ENCODE measurements at places on chromosomes 3 and 15. TPM values are rescaled to one million over a fixed set of nuclear protein-coding genes. Genes with fewer than 3 reads are reported as not detected.

Gene DGKG
- 0.15 TPM for total RNA-seq

Gene RETNLB
- total RNA-seq, result not detected

Gene RPL14
- 427 TPM for total RNA-seq

Gene CYP19A1
- total RNA-seq, result 0.69 TPM

Gene CD96
- not detected for total RNA-seq

Gene MUC4
- total RNA-seq, result not detected

Gene RBP2
- not detected for total RNA-seq

Gene ATOSA
- total RNA-seq, result 13.9 TPM

Gene ARIH2
- total RNA-seq, result 89.3 TPM

Gene C3orf85
- total RNA-seq, result not detected

Gene TGM4
- total RNA-seq, result not detected

DNA sequence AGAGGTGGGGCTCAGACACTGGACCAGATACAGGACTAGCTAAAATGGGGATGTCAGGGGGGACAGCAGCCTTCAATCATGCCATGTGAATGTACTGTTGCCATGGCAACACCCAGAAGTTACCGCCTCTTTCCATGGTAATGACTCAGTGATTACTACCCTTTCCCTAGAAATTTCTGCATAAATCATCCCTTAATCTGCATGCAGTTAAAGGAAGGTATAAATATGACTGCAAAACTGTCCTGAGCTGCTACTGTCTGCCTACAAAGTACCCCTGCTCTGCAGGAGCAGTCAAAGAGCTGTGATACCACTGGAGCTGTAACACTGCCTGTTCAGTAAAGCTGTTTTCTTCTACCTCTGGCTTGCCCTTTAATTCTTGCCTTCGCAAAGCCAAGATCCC, 168.2 kb downstream of the PEAK1 start:
- peak; percentile 9 for DNase-seq

- DNase-seq, result no peak
Measured at GRCh38 chr3:164352991-164353390, 725.3 kb downstream of the SI start.

DNA sequence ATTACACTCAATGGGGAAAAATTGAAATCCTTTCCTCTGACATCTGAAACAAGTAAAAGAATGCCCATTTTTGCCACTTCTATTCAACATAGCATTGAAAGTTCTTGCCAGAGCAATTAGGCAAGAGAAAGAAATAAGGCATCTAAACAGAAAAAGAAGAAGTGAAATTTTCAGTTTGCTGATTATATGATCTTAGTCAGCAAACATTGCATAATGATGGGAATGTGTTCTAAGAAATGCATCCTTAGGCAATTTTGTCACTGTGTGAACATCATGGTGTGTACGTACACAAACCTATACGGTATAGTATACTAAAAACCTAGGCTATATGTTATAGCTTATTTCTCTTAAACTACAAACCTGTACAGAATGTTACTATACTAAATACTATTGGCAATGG, 278.0 kb downstream of the CGGBP1 start:
- no peak for DNase-seq

DNA sequence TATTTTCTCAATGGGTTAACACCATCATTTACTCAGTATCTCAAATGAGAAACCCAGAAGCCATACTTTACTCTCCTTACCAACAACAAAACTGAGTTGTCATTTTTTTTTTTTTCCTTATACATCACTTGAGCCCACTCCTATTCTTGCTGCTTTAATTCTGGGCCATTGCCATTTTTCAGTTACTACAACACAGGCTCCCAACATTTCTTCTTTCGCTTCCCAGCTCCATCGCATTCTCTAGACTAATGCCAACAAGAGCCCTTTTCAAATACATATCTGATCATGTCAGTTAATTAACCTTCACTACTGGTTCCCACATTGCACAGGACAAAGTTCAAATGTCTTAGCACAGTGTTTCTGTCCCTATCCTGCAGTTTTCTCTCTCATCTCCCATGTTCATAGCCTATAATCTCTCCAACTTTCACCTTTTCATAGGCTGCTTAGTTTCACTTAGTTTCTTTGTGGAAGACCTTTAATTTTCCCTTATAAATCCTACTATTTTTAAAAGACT, 22.5 kb upstream of the ANXA2 start:
- DNase-seq, result no peak

DNA sequence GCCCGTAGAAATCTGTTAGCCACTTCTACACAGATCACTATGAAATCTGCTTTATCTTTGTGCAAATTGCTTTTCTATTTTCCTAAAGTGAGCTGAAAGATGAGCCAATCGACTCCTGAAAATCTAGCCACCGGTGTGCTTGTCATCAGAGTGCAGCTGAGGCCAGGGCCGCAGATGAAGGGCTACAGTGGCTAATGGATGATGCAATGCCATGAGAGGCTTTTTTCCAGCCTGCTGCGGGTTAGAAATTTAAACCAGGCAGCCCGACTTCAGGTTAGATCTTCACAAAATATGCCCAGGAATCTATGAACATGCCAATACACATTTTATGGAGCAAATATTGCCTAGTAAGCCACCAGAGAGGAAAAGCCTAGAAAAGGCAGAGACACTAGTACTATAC, 948.2 kb upstream of the CFAP20DC start:
- no peak for DNase-seq

- no peak for DNase-seq
Measured at GRCh38 chr15:60649845-60650548, 171.1 kb upstream of the ICE2 start.

GRCh38 chr15:100308608-100309007, 33.2 kb downstream of the ADAMTS17 start:
- no peak for DNase-seq

GRCh38 chr3:184255291-184256039, 5.9 kb downstream of the CAMK2N2 start:
- no peak for DNase-seq

DNA sequence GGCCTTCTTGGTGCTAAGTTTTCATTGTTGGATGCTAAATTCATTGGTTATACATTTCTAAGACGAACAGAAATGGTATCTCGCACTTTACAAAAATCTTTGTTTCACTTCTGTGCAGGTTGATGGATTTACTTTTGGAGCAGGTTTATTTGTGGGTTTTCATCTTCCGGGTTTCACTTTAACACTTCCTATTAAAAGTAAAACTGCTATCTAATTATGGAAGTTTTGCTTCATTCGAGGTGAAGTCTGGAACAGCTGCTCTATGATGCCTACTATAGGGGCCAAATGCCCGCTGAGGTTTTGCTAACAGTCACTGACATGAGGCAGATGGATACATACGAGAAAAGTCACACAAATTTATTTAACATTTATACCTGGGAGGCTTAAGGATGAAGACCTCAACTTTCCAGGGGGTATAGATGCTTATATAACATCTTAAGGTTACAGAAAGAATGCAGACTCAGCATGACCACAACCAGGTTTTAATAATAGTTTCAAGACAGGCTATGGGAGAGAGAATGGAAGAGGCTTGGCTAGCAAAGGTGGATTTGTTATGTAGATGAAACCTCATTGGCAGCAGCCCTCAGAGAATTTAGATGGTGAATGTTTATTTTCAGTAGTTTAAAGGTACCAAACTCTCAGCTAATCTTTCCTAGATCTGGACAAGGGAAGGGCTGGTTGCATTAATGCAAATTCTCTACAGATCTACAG, 54.2 kb downstream of the OSTN start:
- no peak for DNase-seq

- DNase-seq, result no peak
Measured at GRCh38 chr3:125191730-125192129, 20.8 kb downstream of the SLC12A8 start.

GRCh38 chr3:190495796-190496195, 18.1 kb upstream of the IL1RAP start:
- DNase-seq, result no peak

GRCh38 chr15:33262306-33262705, 48.5 kb upstream of the RYR3 start:
- no peak for DNase-seq
